ENCODE measurements at places on chromosomes 1 and 21.
A peak's percentile ranks its signal among the peaks of the same experiment; 100 is the strongest.

GRCh38 chr21:41187537-41188025 is 19.6 kb downstream of the BACE2 start:
- DNase-seq, result no peak

GRCh38 chr1:22817462-22817861 is 106.8 kb downstream of the EPHB2 start:
- DNase-seq, result no peak

DNA sequence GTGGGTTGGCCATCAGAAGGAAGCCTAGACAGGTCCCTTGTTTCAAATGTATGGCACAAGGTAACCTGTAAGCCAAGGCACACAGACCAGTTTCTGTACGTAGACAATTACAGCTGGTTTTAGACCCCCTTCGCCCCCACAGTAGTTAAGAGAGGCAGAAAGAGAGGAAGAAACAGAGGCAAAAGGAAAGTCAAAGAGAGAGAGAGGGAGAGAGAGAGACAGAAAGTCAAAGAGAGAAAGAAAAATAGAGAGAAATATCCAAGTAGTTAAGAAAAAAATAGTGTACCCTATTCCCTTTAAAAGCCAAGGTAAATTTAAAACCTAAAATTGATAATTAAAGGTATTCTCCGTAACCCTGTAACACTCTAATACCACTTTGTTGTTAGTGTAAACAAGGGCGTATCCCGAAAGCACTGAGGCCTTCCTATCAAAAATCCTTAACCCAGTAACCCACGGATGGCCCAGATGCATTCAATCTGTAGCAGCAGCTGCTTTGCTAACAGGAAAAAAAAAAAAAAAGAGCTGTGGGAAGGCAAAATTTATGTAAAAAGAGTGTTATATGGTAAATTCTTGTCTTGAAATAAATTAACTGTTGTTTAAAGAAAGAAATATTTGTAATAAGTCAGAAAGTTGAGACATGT is 49.4 kb downstream of the ADCY10 start:
- DNase-seq, result no peak

DNA sequence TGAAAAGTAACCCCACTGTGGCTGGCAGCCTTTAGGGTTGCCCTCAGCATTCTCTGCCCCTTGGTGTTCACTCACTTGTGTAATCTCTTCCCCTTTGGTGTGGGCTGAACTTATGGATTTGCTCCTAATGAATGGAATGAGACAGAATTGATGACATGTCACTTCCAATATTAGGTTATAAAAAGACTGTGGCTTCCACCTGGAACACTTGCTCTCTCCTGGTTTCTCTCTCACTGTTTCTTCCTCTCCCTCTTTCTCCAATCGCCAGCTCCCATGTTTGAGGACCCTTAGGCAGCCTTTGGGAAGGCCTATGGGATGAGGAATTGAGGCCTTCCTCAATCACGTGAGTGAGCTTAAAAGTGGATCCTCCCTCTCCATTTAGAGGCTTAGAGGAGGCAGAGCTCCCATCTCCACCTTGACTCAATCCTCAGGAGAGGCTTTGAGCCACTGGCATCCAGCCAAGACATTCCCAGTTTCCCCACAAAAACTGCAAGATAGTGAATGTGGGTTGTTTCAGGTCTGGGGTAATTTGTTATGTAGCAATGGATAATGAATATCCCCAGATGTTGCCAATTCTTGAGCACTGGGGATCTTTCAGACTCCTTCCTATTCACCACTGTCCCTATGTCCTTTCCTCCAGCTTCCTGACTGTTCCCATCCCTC is 95.5 kb upstream of the CD34 start:
- no peak for DNase-seq

GRCh38 chr1:228351850-228352249 is 54.8 kb downstream of the TRIM11 start:
- no peak for DNase-seq

- no peak for DNase-seq
These were observed 38.9 kb downstream of the TOR3A start for GRCh38 chr1:179120736-179121135.

DNA sequence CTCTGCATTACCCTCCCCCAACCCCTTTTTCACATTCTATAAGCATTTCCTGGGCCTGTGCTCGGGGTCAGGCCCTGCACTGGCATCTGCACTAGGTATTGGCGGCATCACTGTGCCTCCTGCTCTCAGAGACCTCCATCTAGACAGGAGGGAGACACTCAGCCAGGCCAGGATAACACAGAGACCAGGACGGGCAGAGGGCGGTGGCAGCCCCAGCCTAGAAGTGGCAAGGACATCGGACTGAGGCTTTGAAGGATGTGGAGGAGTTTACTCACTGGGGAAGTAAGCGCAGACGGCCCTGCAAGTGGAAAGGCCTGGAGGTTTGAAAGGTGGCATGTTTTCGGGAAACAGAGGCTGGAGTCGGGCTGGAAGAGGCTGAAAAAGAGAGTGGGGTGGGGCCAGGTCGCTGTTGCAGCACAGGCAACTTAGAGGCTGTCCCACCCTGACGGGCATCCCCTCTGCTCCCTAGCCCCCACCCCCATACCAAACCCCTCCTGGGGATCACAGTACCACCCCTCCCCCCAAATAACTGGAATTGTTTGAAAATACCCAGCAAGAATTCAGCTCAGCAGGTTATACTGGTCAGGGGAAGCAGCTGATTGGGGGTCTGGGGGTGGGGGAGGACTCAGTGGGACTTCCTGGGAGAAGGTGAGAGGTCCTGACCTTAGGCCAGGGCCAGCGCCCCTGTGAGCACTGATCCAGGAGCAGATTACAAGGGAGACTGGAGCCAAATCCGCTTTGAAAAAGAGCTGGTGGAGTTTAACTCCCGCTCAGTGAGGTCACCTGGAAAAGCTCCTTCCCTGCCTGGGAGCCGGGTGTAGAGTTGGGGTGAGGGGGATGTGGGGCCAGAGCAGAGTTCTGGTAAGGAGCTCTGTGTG is 121.8 kb upstream of the WNT4 start:
- no peak for DNase-seq

- no peak for DNase-seq
These were observed 364 bp downstream of the GOLPH3L start for GRCh38 chr1:150696590-150696989.

- peak; percentile 22 for DNase-seq
These were observed 26.2 kb downstream of the DMAP1 start for GRCh38 chr1:44239331-44239960.

DNA sequence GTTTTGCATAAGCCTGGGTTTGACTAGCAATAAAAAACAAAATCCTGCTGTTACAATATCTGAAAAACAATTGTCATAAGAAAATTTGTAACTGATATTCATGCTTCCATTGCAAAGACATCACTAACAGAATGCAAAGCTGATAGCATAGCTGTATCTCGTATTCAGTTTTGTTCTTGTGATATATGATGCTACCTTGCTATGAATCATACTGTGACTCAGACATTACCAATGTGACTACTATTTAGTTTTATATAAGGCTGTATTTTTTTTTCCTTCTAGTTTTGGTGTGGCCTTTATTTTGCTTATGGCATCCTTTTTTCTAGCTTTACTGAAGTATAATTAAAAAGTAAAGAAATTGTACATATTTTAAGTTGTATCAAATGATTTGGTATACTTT is 1381.8 kb downstream of the MRPL39 start:
- no peak for DNase-seq

DNA sequence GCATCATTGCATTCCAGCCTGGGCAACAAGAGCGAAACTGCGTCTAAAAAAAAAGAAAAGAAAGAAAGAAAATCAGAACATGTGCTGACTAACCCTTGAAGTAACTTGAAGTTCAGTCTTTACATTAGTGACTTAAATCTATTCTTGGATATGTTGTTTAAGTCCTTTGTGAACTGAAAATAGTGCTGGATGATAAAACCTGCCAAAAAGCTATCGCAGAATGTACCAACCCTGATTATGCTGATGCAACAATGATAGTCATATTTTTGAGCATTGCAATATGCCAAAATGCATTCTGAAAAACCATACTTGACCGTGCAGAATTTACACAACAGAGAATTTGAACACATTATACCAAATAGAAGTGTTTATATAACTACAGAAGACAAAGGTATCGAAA is 30.7 kb downstream of the SHISAL2A start:
- no peak for DNase-seq

DNA sequence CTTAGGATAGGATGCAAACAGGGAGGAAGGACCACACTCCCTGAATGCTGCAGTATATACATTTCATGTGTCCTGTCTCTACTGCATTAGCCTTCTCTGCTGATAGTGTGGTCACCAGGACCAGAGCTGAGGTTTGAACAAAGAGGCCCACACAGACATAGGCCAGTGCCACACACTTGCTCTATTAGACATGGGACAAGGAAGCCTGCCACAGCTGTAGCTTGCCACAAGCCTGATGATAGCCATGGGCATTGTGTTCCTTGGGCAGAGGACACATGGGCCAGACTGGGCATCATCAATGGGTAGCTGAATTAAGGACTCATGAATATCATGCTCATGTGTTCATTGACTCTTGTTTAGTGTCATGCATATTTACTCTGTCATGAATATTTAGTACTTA is 10.4 kb downstream of the CAMSAP2 start:
- no peak for DNase-seq

DNA sequence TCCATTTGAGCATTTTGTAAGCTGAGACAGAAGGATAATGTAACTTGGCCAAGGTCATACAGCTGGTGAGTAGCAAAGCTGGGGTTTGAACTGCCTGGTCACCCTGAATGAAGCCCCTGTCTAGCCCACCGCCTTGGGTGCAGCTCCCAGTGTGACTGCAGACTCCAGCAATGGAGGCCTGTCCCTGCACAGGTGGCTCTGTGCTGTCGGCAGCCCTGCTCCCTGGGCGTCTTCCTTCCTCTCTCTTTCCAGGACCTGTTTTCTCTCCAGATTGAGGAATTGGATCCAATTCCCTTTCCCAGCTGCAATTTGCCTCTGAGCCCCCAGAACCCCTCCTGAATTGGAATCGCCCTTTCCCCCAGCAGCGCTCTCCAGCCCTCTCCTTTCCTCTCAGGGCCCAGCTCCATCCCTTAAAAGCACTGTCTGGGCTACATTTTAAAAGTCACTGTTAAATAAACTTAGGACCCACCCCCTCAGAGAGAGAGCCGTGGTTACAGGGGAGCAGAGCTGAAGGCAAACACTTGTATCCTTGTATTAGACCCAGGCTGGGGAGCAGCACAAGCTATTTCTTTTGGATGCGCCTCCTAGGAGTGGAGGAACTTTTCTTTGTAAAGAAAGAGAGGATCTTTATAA is 161.4 kb upstream of the LMO4 start:
- DNase-seq, result no peak

- no peak for DNase-seq
These were observed 445.9 kb downstream of the SETD4 start for GRCh38 chr21:35614396-35614921.

- DNase-seq, result no peak
These were observed 6.4 kb downstream of the SMAP2 start for GRCh38 chr1:40379785-40380452.

DNA sequence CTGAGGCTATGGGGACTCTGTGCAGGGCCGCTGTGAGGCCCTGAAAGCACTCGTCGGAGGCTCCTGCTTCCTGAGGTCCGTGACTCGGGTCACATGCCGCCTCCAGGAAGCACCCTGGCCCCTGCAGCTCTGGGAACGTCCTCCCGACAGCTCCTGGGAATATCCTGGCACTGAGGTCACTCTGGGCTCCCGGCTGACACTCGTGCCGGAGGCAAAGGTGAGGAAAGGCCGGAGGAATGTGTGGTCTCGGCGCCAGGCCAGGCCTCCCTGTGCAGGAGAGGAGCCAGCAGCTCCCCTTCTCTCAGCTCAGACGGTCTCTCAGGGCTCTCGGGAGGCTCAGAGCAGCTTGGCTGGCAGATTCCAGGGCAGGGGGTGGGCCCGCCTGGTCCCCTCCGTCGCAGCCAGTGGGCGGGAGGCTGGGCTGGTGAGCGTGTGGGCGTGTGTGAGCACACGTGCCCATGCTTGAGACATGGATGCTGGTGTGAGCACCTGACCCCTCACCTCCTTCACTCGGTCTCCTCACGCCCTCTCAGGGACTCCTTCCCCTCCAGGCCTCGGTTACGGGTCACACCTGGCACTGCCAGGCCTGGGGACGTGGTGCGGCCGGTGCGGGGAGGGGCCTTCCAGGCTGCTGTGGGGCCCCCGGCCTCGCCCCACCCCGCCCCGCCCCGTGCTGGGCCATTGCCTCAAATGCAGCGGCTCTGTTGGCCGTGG is 5.5 kb upstream of the RNF223 start:
- peak; percentile 9 for DNase-seq

DNA sequence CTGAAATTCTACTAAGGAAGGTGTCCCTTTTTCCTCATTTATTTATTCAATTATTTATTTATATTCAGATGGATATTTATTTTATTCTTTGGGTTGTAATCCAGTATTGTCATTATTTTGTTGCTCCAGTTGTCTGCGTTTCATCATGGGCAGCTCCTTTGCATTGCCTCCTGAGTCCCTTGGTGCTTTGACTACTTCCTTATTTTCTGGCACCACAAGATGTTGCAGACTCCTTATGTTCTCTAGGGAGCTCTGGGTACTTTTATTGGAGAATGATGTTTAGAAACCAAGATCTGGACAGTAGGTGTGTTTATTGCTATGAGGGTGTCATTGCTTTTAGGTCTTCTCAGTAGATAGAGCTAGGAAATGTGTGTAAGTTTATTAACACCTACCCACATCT is 59.9 kb upstream of the ERRFI1 start:
- DNase-seq, result no peak

- DNase-seq, result no peak
These were observed 725.4 kb upstream of the RGS18 start for GRCh38 chr1:191432817-191433216.

DNA sequence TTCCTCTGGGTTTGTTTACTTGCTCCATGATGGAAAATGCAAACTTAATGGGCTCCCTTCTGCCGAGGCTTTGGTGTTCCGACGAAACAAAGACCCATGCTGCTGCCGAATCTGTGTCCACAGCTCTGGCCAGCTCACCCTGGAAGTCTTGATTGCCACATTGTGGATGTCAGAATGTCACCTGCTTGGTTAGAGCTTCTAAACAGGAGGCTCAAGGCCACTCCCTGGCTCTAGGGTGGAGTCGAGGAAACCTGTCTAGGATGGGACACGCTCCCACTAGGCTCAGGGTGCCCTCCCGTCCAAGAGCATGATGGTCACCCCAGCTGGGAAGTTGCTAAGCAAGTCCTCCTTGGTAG is 279.3 kb upstream of the VAMP3 start:
- no peak for DNase-seq

DNA sequence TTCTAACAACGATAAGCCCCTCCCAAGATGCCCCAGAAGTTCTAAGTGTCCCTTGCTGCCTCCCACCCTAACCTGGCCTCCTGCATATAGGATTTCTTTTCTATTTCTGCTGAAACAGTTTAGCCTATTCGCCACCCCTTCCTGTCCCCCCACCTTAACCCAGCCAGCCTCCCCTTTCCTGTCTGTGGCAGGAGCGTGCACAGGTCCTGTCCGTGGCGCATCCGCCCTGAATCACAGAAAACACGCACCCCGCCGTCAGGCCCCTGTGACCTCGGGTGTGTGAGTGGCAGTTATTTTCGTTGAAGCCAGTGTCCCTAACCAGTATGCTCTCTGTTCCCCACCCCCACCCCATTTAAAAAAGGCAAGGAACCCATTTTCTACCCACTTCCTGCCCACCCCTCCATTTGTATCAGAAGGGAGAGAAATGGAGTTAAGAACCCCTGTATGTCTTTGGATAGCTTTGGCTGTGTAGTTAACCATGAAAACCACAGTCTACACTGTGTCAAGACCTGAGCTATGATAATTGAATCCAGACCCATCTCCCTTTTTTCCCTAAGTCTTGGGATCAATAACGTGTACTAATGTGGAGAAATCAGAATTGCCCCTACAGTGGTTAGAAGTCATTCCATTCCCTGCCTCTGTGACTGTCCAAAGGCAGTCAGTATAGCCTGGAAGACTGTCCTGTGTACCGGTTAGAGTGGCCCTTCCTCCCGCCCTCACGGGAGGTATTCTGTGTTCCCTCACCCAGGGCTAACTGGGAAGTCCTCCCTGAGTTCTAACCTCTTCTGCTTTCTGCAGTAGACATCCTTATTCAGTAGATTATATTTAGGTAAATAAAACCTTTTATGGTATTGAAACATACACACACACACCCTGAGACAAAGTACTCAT is 1.8 kb downstream of the PLEKHO1 start:
- peak; percentile 87 for DNase-seq

Measured in GDM1 (cell line).